ENCODE measurements at places on chromosomes 5 and 9. TPM values are rescaled to one million over a fixed set of nuclear protein-coding genes. Genes with fewer than 3 reads are reported as not detected.

NMUR2 gene
- not detected for total RNA-seq

PLCXD3 gene
- not detected for total RNA-seq

DNA sequence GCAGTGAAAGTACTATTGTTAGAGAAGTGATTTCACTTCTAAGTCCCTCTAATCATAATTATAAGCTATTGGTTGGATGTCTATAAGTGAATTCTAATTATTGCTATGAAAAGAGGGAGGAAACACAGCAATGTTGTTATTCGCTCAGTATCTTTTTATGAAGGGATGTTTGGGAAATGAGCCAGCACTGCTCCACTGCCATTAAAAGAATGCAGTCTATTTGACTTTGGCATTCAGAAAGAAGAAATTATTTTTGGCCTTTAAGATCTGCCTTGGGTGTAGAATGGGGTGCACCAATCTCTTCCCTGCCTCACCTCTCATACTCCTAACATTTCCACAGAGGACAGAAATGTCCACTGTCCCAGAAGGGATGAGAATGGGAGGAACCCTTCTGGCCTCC, 332.0 kb downstream of the SPATA31D1 start:
- H3K4me3 ChIP-seq = no peak overlapping the region
- H3K27ac ChIP-seq = no peak overlapping the region
- H3K36me3 ChIP-seq = no peaks in the 10 kb centered on the region
- H3K27me3 ChIP-seq = no peaks in the 10 kb centered on the region

DNA sequence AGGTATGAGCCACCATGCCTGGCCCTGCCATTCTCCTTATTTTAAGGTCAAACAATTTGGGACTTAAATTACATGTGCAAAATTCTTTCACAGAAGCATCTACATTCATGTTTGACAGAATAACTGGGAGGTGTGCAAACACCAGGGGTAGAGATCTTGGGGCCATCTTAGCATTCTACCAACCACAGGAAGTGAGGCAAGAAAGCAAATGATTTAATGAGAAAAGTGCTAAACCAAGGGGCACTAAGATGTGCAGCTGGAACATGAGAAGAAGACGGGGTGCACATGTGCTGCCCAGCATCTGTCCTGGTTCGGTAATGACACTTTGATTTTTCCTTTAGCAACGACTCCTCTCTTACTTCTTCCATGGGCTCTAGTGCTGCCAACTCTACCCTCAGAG, 1.2 kb upstream of the F12 start:
- no peak overlapping the region for H3K27ac ChIP-seq
- no peak overlapping the region for H3K4me3 ChIP-seq
- no peaks in the 10 kb centered on the region for H3K27me3 ChIP-seq
- H3K4me1 ChIP-seq = peaks cover 32% of the 10 kb centered on the region
- DNase-seq = no peak
- H3K36me3 ChIP-seq = no peaks in the 10 kb centered on the region

GRCh38 chr9:14960881-14961280, 50.7 kb upstream of the FREM1 start:
- no peaks in the 10 kb centered on the region for H3K4me1 ChIP-seq
- DNase-seq = no peak
- no peak overlapping the region for H3K27ac ChIP-seq
- no peaks in the 10 kb centered on the region for H3K36me3 ChIP-seq
- H3K4me3 ChIP-seq = no peak overlapping the region

DNA sequence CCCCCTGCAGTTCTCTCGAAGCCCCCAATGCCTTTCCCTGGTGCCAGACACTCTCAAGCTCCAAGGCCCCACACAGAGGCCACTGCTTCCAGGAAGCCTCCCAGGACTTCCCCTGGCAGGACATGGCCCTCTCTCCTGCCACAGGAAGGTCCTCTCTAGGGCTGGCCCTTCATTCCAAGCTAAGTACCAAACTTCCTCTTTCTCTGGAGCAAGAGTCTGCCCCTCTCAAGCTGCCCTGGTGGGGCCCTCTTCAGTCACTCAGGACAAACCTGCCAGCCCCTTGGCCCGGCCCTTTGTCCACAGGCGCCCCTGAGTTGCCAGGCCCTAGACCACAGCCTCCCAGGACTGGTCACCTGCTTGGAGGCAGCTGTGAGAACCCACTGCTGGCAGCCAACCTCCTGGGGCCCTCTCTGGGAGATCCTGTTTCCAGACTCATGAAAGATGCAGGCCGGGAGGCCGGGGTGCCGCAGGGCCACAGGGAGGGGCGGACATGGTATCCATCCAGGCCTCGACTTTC, 6.6 kb downstream of the NINJ1 start:
- no peak overlapping the region for H3K27ac ChIP-seq
- peak; percentile 75 for DNase-seq
- peaks cover 18% of the 10 kb centered on the region for H3K4me1 ChIP-seq
- no peak overlapping the region for H3K4me3 ChIP-seq
- H3K36me3 ChIP-seq = no peaks in the 10 kb centered on the region
- no peaks in the 10 kb centered on the region for H3K27me3 ChIP-seq

All from SJCRH30 (cell line).